ACHN (cell line): ENCODE measurements at places on chromosomes 11 and 22.

GRCh38 chr11:101127699-101128570, 1.7 kb downstream of the PGR start:
- no peak for DNase-seq

GRCh38 chr11:61866231-61866957, 25.0 kb downstream of the FADS3 start:
- DNase-seq: no peak

DNA sequence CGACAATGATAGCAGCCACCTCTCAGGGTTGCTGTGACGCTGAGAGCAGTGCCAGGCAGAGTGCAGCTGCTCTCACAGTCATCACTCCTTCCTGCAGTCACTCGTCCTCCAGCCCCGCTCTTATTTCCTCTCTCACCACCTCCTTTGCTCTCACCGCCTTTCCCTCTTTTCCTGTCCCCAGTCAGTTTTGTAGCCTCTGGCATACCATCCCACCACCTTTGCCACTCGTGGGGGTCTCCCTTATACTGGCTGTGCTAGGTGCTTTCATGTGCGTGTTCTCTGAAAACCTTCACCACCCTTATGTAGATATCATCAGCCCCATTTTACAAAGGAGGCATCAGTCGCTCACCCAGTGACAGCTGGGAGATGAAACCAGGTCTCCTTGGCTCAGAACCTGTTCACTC, 19.3 kb upstream of the ST3GAL4 start:
- no peak for DNase-seq

- no peak for DNase-seq
These were observed 1356.2 kb downstream of the FAM181B start for GRCh38 chr11:81377418-81377817.

GRCh38 chr11:78791254-78791653, 216.6 kb upstream of the NARS2 start:
- DNase-seq: no peak

DNA sequence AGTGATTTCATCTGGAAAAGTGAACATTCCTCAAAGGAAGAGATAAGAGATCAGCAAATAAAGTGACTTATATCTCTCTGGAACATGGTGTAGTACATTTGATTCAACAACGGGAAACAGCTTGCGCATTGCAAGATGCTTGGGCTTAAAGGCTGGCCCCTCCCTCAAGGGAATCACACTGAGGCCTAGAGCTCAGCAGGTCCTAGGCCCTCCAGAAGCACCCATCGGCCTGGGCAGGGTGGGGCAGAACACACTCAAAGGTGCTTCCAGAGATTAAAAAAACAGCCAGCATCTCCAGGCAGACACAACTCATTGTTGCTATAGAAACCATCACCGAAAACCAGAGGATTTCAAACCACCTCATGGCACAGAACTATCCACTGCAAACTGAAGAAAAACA, 69.0 kb upstream of the ARFGAP3 start:
- no peak for DNase-seq

- DNase-seq: no peak
These were observed 693 bp downstream of the NFAM1 start for GRCh38 chr22:42431401-42432019.

- peak; percentile 36 for DNase-seq
These were observed 13.7 kb downstream of the NFRKB start for GRCh38 chr11:129881570-129882170.

GRCh38 chr22:49763138-49763537, 64.5 kb downstream of the BRD1 start:
- DNase-seq: no peak

DNA sequence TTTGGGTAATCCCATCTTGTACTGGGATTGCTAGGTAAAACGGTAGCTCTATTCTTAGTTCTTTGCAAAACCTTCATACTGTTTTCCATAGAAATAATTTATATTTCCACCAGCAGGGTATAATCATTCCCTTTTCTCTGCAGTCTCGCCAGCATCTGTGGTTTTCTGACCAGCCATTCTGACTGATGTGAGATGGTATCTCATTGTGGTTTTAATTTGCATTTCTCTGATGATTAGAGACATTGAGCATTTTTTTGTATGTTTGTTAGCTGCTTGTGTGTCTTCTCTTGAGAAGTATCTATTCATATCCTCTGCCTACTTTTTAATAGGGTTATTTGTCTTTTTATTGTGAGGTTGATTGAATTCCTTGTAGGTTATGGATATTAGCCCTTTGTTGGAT, 220.9 kb downstream of the PGR start:
- DNase-seq: no peak
